ENCODE measurements at places on chromosomes 7 and 10.

GRCh38 chr10:113412161-113412560, 140.7 kb upstream of the HABP2 start:
- DNase-seq, result no peak

DNA sequence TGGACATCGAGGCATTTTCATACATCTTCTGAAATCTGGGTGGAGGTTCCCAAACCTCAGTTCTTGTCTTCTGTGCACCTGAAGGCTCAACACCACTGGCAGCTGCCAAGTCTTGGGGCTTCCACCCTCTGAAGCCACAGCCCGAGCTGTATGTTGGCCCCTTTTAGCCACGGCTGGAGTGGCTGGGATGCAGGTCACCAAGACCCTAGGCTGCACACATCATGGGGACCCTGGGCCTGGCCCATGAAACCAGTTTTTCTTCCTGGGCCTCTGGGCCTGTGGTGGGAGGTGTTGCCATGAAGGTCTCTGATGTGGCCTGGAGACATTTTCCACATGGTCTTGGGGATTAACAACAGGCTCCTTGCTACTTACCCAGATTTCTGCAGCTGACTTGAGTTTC, 62.1 kb downstream of the INPP5A start:
- no peak for DNase-seq

DNA sequence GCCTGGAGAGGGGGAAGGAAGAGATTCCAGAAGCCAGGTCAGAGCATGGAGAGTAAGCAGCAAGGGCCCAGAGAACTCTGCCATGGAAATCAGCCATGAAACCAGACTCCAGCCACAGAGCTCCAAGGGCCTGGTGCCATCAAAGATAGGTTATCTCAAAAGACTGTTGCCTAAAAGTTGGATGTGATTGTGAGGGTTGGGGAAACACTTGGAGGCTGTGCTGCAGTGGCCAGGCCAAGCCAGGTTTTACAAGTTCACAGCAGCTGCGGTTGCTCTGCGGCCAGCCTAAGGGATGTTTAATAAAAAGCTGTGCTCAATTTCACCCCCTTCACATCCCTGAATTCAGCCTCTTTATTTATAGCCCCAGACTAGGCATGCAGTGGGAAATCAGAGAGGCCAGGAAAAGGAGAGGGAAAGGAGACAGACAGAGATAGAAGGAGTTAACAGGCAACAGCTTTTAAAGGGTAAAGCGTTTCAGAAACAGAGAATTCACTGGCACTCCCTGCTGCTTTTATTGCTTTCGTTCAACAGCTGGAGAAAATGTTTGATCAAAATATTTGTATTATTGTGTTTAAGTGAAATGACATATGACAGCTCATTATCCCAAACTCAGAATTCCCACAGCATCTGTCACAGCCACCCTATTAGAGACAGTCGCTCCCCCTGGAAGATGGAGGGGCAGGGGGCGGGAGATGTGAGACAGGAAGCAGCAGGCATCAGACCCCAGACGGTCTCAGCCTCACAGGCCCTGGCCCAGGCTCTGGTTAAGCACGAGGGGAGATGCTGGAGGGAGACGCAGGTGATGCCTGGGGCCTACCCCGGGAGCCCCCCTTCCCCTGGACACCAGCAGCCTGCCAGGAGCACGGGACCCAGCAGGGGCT, 140.1 kb downstream of the GLI3 start:
- no peak for DNase-seq

DNA sequence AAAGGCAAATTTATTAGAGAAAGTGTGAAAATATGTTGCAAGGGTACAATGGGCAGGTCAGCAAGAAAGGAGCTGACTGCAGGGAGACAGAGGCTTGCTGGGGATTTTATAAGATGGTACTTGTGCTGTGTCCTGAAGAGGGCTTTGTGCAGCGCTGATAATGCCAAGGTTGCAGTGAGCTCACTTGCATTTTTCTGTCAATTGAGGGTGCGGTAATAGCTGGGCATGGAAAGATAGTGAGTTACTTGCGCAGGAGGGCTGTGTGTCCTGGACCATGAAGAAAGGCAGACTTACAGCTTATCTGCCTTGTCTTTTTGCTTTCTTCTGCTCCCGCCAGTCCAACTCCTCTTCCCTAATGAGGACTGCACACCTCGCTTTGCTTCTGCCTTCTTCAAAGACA, 12.5 kb downstream of the CDC123 start:
- no peak for DNase-seq

- DNase-seq, result no peak
These were observed at the start of gene HOXA3 for GRCh38 chr7:27151931-27152815. Gene HOXA3 (minus strand): TSS chr7:27152583. CDS start chr7:27110640, 41,943 bp downstream.

DNA sequence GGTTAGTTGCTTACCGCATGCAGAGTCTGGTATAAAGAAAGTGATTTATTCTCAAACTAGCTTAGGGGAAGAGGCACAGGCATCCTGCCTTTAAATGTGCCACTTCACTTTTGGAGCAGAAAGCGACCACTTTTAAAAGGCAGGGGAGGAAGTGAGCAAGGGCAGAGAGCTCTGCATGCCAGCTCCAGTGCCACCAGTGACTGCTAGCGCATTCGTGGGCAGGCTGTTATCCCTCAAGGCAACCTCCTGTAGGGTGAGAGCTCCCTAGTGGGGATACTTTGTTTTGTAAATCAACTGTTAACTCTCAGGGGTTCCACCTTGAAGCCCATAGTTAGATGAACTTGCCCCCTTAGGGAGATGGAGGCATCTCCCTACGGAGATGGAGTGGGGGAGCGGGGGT, 29.4 kb upstream of the GRB10 start:
- DNase-seq, result no peak

GRCh38 chr10:14578060-14578952, 196.4 kb downstream of the FAM107B start:
- no peak for DNase-seq

- no peak for DNase-seq
These were observed 11.8 kb upstream of the ACBD5 start for GRCh38 chr10:27252267-27253000.

- DNase-seq, result no peak
These were observed 65.6 kb downstream of the WIPF3 start for GRCh38 chr7:29871787-29872398.

DNA sequence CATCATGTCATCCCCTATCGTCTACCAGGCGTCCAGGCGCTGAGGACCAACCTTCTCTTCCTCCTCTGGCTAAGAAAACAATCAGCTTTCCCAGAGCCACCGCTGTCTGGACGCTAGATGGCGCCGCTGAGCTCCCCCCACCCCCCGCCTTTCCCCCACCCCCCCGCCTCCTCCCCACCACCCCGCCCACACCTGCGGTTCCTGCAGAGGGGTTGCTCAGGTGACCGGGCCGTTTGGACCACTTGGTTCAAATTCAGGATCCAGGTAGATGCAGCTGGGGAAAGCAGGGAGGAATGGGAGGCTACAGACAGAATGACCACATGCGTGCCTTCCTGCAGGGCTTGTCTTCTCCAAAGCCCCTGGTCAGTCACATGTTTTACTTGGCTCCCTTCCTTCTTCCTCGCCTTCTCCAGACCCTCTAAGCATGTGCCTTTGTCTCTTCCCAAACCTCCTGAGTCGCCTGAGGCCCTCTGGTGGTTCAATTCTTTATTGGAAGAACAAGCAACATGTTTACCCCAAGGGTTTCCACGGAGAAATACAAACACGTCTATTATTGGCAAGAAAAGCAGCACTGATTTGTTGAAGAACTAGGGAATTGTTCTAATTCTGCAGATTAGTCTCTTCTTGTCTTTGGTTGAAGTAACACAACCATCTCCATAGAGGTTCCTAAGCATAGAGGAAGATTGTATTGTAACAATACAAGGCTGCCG, 24.7 kb downstream of the AOC1 start:
- peak; percentile 65 for DNase-seq

DNA sequence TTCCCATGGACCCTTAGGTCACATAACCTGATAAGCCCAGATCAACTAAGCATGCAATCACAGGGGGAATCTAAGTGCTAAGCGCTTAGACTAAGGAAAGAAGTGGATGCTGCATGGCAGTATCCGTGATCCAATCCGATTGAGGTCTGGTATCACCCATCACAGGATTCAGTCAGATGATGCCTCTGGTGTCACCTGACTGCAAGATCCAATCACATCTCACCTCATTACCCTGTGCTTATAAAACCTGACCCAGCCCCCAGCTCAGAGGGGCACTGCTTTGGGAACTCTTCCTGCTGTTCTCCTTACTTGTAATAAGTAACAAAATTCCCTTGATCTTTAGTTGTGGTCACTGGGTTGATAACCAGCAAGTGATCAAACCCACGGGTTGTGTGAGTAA, 84.7 kb upstream of the TMEM168 start:
- no peak for DNase-seq

GRCh38 chr7:74225400-74225799, 15.6 kb downstream of the LAT2 start:
- no peak for DNase-seq

DNA sequence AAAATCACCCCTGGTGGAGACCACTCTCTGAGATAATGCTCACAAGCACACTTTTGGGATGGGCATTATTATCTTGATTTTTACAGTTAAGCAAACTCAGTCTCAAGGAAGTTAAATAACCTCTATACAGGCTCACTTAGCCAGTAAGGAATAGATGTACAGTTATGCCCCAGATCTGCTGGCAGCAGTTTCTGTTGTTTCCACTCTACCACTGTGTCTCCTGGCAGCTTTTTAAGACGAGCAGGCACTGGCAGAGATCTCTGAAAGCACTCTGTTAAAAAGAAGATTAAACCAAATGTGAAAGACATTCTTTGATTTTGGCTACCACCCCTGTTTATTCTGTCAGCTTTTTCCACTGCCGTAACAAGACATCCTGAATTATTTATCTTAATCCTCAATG, 73.2 kb downstream of the SRI start:
- peak; percentile 29 for DNase-seq

DNA sequence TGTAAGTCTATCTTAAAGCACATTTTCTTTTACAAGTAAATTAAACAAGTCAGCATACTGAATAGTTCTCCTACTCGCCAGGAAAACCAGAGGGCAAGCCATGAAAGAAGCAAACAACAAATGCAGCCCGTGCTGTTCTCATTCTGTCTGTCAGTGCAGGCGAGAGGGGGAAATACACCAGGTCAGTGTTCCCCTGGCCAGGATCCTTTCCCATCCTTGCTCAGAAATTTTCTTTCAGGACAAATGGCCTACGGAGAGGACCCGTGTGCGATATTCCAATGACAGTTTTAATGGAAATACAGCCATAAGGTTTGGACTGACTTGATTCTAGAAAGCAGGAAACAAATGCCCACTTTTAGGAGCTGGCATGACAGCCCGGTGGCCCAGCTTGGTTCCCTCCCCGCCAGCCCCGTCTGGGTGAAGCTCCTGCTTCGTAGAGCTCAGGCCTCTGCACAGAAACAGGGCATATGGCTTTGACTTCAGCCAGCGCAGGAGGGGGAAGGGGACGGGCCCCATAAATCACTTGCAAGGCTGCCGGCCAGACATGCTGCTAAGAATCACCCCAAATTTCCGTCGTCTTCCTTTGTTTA, 67.8 kb downstream of the FRMD4A start:
- DNase-seq, result no peak

GRCh38 chr10:76993213-76993612, 644.4 kb downstream of the KCNMA1 start:
- DNase-seq, result no peak

DNA sequence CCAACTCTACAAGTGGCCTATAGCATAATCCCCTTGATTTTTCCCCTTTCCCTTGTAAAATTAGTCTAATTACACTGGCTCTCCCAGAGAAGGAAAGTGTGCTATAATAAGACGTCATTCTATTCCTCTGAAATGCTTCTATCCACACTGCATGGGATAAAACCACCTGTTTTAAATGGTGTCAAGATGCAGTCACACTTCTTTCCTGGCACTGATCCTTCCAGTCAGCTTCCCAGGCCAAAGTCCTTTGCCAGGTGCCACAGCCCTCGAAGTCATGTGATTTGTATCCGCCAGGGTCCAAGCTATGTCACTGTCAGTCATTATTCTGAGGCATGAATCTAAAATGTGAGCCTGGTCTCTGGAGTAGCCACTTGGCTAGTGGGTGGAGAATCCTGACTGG, 169.0 kb upstream of the KIAA1217 start:
- DNase-seq, result no peak

DNA sequence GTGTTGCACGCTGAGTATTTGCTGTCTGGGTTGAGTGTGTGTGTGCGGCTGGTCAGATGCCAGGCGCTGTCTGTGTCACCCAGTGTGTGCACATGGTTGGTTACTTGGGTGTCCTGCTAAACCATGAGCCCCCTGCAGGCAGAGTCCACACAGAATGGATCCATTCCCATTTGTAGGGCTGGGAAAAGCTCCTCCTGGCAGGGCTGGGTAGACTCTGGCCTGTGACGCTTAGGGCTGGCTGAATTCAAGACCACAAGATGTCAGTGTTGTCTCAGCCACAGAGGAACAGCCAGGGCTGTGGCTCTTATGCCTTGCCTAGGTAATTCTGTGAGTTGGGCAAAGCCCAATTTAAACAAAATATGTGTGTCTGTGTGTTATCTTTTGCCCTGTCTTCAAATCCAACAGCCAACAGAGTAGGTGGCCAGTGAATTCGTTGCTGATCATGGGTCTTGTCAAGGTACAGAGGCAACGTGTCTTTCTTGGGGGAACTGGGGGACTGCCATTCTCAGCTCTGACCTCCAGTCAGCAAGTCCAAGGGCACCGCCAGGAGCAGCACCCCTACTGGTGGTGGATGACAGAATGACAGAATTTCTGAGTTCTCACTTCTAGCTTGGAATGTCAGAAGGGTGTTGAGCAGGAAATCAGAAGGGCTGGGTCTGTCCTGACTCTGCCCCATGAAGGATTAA, 285.1 kb downstream of the CCSER2 start:
- DNase-seq, result peak; percentile 30

DNA sequence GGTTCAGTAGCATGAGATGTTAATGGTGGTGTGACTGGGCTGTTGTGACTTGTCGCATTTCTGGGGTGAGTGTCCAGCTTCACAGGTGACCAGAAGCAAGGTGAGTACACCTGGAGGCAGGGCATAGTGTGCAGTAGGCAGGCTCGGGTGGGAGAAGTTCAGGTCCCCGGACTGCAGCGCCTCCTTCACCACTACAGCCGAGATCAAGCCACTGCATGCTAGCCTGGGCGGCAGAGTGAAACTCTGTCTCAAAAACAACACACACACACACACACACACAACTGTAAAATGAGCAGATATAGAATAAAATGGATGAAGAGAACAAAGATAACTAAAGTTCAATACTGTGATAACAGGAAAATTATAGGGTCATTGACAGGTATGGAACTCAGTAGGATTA, 11.1 kb upstream of the PARD3 start:
- no peak for DNase-seq

GRCh38 chr10:119246862-119247549, 39.6 kb downstream of the GRK5 start:
- DNase-seq, result no peak

DNA sequence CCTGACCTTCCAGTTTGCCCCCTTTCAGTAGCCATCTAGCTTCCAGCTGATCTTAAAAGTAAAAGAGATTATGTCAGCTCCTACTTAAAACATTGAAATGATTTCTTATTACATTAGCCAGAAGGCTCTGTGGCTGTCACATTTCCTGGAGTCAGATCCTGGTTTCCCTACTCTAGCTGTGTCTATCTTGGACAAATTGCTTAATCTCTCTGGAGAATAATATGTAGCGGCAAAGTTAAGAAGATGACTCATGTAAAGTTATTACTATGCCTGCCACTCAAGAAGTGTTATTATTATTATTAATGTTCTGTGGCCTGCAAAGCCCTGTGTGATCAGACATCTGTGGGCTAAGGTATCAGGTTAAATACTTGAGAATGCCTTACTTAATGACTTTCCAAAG, 107.2 kb downstream of the RUNDC3B start:
- no peak for DNase-seq

All from midbrain (tissue), 1 donor.